ENCODE measurements at places on chromosomes 5 and 9.

DNA sequence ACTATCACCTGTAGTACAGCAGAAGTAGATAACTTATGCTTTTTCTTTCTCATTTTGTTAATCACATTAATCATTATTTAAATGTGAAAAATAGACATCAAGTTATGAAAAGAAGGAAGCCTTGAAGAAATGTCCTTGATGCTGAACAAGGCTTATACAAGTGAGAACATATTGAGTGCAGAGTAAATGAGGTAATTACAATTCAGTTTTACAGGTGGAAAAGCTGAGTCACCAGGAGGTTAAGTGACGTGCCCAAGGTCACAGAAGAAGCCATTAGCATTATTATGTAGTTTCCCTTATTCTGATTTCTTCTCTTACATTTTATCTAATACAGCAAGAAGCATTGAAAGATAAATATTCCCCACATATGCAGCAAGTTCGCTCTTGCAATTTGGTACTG is 998.5 kb upstream of the CDH6 start:
- DNase-seq, result no peak

GRCh38 chr5:137279521-137280231 is 219.4 kb downstream of the SPOCK1 start:
- no peak for DNase-seq

GRCh38 chr5:140630292-140631035 is 2.5 kb downstream of the CD14 start:
- no peak for DNase-seq

GRCh38 chr5:108481355-108481931 is 99.5 kb upstream of the FBXL17 start:
- no peak for DNase-seq

DNA sequence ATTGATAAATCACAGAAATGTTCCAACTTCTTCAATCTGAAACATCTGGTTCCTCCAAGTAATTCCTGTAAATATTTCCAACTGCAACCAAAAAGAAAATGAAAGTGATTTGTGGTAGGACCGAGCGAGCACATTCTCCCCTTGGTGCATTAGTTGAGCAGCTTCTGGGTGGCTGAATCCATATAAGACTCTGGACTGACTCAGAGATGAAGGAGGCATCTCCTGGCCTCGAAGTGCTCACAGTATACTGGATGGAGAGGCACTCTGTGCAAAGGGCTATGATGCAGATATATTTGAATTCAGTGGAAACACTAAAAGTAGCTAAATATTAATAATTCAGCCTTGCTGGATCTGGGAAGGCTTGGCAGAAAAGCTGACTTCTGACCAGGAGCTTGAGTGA is 265.0 kb downstream of the MARCHF11 start:
- DNase-seq, result no peak

DNA sequence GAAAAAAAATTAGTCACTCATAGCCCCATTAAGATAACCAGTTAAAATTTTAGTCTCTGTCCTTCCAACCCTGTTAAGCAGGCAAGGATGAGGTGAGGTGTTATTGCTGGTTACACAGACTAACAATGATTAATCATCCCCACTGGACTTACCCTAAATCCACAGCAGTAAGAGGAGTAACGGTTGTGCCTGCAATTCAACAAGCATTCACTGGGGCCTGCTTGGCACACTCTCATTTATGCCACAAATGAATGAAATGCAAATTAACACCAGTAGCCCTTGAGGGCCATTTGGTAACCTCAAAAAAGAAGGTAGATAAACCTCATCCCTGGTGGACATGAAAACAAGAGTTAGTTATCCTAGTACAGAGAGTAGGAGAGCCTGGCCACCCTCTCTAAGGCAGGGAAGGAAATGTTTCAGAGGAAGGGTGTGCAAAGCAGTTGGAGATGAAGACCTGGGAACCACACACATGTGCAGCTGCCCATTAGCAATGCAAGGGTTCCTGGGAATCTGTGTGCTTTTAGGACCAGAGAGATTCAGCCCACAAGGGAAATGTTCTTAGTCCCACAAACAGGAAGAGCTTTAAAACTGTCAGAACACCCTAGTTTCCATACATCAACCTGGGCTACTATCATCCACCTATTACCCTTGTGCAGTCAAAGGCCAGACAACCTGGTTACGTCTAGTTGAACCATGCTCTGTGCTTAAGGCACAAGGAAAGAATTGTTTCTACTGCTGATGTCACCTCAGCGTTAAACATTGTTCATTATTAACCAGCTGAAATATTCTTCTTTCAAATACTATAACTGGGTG is 7.7 kb downstream of the LHFPL2 start:
- no peak for DNase-seq

DNA sequence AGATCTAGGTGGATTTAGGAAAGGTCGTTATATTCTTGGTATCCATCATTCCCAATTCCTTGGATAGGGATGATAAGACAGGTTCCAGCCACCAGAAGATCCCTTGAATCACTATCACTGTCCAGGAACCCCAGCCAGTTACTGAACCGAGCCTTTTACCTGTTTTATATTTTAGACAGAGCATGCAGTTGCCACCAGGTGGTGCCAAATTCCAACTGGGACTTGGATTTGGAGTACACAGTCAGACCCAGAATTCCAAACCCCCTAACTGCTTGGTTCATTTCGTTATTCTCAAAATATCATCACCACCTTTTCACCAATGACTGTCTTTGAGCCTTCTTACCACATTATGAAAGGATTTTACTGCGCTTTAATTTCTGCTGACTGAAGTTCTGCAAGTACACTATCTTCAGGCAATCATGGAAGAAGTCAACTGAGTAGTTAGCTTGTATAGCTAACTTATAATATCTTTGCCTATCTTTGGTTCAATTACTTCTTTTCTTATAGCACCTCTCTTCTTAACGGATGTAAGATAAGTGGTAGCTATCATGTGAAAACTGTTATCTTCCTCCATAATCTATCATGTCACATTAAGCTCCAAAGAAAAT is 191.8 kb downstream of the PRR16 start:
- DNase-seq, result no peak

- DNase-seq, result no peak
Observed at GRCh38 chr5:10120934-10121333, 128.8 kb downstream of the ATPSCKMT start.

GRCh38 chr5:132220491-132220890 is 7.2 kb downstream of the P4HA2 start:
- no peak for DNase-seq

- DNase-seq, result no peak
Observed at GRCh38 chr5:151255621-151256286, 2.8 kb downstream of the GM2A start.

DNA sequence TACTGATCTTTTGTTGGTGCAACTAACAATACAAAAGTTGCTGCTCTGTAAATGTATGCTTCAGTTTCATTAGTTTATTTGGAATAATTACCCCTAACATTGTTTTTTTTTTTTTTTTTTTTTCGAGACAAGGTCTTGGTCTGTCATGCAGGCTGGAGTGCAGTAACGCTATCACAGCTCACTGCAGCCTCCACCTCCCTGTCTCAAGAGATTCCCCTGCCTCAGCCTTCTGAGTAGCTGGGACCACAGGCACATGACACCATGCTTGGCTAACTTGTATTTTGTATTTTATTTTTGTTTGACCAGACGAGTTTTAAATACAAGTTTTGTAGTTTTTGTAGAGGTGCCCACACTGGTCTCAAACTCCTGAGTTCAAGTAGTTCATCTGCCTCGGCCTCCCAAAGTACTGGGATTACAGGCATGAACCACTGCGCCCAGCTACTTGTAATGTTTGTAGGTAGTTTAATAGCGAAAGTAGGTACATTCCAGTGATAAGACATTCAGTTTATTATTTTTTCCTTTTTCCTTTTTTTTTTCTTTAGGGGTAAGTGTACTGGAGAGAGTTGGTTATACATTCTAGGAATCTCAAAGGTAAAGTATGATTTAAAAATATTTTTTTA is 6.9 kb downstream of the GAPVD1 start:
- DNase-seq, result no peak

GRCh38 chr5:123350742-123351141 is 72.5 kb downstream of the CEP120 start:
- no peak for DNase-seq

DNA sequence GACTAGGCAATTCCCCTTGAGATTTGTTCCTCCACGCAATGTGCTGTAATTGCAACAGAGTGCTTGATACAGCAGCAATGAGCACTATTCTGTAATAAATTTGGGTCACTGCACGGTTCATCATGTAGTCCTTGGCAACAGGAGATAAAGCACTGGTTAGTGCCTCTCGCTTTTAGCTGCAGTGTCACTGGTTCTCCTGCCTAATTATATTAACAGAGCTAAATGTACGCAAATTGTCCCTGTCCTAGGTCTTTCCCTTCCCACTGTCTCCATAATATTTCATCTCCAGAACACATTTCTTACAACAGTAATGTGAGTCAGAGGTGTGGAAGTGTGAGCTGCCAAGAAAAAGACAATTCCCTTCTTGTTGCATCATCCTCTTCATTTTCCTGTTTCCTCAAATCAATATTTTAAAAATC is 553.1 kb downstream of the ZNF608 start:
- no peak for DNase-seq

DNA sequence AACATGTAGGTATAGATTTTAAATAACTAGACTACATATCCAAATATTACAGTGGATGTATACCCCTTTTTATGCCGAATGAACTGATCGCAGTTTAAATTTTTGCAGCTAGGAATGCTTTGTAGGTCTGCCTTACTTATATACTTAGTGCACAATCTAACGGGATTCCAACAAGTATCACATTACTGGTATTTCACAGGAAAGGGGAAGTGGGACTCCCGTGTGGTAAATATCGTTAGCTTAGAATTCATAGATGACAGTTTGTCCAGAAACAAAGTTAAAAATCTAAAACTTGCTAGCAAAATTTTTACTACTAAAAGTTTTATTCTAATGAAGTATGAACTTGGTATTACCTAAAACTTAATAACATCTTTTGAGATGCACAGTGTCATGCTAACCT is 193.5 kb upstream of the TLX3 start:
- no peak for DNase-seq
